Psoas muscle (tissue), 8 donors: ENCODE measurements at places on chromosomes 12 and 14.

DNA sequence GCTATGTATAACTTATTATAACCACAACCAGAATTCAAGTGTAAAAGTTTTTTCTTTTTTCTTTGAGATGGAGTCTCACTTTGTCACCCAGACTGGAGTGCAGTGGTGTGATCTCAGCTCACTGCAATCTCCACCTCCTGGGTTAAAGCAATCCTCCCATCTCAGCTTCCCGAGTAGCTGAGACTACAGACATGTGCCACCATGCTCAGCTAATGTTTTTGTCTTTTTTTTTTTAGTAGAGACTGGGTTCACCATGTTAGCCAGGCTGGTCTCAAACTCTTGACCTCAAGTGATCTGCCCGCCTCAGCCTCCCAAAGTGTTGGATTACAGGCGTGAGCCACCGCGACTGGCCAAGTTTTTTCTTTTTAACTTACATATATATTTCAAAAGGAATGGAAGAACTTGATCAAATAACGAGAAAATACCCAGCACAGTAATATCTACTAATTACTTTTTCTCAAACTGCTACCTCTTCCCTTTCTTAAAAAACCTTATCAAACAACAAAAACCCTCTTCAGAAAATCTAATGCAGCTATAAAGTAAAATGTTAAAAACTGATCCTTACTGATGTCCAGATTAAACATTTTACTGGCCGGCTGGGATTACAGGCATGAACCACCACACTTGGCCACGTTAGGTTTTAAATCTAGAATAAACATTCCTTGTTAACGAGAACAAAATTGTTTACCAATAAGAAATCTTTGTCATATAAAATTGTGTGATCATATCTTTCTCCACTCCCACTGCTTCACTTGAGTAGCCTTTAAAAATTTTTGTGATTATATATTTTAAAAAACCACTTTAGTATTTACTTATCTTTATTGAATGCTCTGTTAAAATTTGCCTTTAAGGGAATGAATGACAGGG, 41.3 kb upstream of the WDR89 start:
- no peak for DNase-seq

GRCh38 chr14:102793531-102794328, 16.5 kb downstream of the TRAF3 start:
- DNase-seq, result no peak

DNA sequence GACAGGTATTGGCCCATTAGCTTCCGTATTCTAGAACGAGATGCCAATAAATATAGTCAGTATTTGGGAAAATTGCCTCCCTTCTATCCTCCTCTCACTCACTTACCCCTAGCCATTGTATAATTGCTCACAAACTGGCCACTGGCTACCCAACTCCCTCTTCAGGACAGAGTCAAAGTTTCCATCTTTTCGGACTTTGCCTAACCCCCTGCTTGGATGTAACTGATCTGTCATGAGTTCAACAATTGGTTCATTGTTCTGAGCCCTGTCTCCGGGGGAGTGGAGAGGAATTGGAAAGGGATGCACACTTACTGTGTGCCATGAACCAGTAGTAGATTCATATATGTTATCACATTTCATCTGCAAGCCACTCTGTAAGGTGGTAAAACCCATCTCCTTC, 12.2 kb downstream of the MYRFL start:
- DNase-seq, result no peak

- no peak for DNase-seq
Measured at GRCh38 chr12:53817021-53817389, 65.2 kb upstream of the CISTR start.

- DNase-seq, result no peak
Measured at GRCh38 chr14:55730592-55731310, 150.7 kb downstream of the KTN1 start.

DNA sequence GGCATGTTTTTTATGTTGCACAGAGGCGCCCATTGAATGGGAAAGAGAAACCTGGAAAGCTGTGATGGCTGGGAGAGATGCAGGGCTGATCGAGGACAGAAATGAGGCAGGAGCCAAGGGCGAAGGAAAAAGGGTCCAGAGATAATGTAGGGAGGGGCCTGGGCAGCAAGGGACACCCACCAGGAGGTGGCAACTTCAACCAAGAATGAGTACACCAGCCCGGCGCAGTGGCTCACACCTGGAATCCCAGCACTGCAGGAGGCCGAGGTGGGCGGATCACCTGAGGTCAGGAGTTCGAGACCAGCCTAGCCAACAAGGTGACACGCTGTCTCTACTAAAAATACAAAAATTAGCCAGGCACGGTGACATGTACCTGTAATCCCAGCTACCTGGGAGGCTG, 4.0 kb downstream of the SSH1 start:
- no peak for DNase-seq

- DNase-seq, result no peak
Measured at GRCh38 chr14:31986405-31986804, 90.7 kb upstream of the ARHGAP5 start.

DNA sequence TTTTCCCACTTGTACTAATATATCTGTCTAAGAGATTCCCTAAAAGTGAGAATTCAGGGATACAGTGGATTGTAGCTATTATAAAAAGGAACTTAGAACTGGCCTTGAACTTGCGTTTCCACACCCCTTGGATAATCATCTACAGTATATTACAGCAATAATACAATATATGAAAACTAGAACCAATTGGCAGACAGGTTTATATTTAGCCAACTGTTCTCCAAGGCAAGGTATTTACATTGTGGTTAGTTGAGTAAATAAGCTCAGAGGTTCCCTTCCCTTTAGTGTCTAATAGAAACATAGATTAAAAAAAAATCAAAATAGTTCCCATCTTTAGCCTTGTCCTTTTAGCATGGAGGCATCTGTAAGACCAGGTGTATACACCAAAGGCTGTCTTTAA, 42.1 kb downstream of the LIMA1 start:
- no peak for DNase-seq

- no peak for DNase-seq
Measured at GRCh38 chr12:76544601-76545261, 14.8 kb downstream of the OSBPL8 start.

- DNase-seq, result no peak
Measured at GRCh38 chr14:99972748-99973466, 92.3 kb upstream of the EVL start.

- DNase-seq, result no peak
Measured at GRCh38 chr12:58388261-58388660, 446.9 kb downstream of the ATP23 start.

GRCh38 chr14:94393474-94393873, 5.1 kb upstream of the SERPINA1 start:
- DNase-seq, result no peak

- no peak for DNase-seq
Measured at GRCh38 chr12:108667349-108667748, 33.7 kb upstream of the SELPLG start.

- DNase-seq, result peak; percentile 61
Measured at GRCh38 chr14:99511421-99512109, 30.4 kb downstream of the CCNK start.

- no peak for DNase-seq
Measured at GRCh38 chr14:104875412-104875751, 10.3 kb downstream of the CEP170B start.

- no peak for DNase-seq
Measured at GRCh38 chr14:92058006-92058917, 18.4 kb upstream of the TRIP11 start.
